ENCODE measurements at places on chromosomes 4 and X. TPM values are rescaled to one million over a fixed set of nuclear protein-coding genes. Genes with fewer than 3 reads are reported as not detected.
A peak's percentile ranks its signal among the peaks of the same experiment; 100 is the strongest.

- no peaks in the 10 kb centered on the region for H3K36me3 ChIP-seq
- peaks cover 17% of the 10 kb centered on the region for H3K27me3 ChIP-seq
- H3K4me3 ChIP-seq: no peak overlapping the region
These were observed 48.6 kb upstream of the RASL11B start for GRCh38 chr4:52813546-52813945.

GRCh38 chr4:1842993-1843448 is 12.9 kb downstream of the LETM1 start:
- no peak for DNase-seq
- no peaks in the 10 kb centered on the region for H3K4me1 ChIP-seq
- no peaks in the 10 kb centered on the region for H3K27me3 ChIP-seq
- H3K27ac ChIP-seq: no peak overlapping the region
- peaks cover 22% of the 10 kb centered on the region for H3K36me3 ChIP-seq
- H3K4me3 ChIP-seq: no peak overlapping the region

DNA sequence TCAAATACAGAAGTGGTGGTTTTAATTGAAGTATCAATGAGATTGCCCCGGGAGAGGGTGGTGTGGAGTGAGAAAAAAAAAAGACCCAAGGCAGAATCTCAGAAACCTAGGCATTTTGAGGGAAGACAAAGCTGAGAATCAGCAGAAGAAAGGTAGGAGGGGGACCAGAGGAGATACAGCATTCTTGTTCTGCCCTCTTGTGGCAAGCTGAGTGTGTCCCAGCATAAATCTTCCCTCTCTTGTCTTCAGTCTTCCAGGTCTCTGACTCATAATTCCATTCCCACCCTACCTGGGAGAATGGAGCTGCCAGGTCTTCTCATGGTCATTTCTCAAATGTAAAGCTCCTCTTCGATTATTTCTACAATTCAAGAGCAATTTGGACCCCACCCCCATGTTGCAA is 32.7 kb upstream of the MAGED1 start:
- no peak overlapping the region for H3K4me3 ChIP-seq
- H3K27me3 ChIP-seq: peaks cover 5% of the 10 kb centered on the region
- peaks cover 25% of the 10 kb centered on the region for H3K36me3 ChIP-seq
- H3K27ac ChIP-seq: no peak overlapping the region
- peaks cover 5% of the 10 kb centered on the region for H3K4me1 ChIP-seq

- H3K27me3 ChIP-seq: peaks cover 11% of the 10 kb centered on the region
- no peak overlapping the region for H3K4me3 ChIP-seq
- no peak for DNase-seq
- no peaks in the 10 kb centered on the region for H3K36me3 ChIP-seq
These were observed 13.5 kb downstream of the DCHS2 start for GRCh38 chr4:154478128-154478527.

GRCh38 chrX:75522565-75523431 is at the start of gene ZDHHC15:
Gene ZDHHC15 (minus strand): TSS chrX:75523037. CDS start chrX:75523024, 13 bp downstream.
- peaks cover 6% of the 10 kb centered on the region for H3K4me1 ChIP-seq
- peak within 1 kb of the TSS; percentile 70 for H3K4me3 ChIP-seq
- peak within 1 kb of the TSS; percentile 79 for H3K27ac ChIP-seq
- H3K36me3 ChIP-seq: no peaks in the 10 kb centered on the region
- peaks cover 8% of the 10 kb centered on the region for H3K27me3 ChIP-seq
- DNase-seq: peak; percentile 64

DNA sequence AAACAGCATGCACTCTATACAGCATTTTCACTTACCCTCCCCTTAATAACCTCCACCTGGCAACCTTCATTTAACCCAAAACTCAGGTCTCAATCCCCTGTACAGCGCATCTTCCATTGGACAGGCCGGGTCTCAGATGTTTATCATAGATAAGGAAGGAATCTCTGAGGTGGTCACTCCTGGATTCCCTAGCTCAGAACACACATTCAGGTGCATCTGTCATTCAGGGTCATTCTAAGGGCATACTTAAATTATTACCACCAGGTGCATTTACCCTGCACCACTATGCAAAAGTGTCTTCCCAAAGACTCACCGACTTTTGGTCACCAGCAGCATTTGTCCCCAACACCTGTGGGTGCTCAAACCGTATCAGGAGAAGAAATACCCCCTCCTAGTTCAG is 144.2 kb downstream of the RELL1 start:
- peaks cover 8% of the 10 kb centered on the region for H3K27me3 ChIP-seq
- peaks cover 4% of the 10 kb centered on the region for H3K36me3 ChIP-seq
- no peak overlapping the region for H3K4me3 ChIP-seq
- DNase-seq: no peak
- no peak overlapping the region for H3K27ac ChIP-seq
- H3K4me1 ChIP-seq: no peaks in the 10 kb centered on the region

DNA sequence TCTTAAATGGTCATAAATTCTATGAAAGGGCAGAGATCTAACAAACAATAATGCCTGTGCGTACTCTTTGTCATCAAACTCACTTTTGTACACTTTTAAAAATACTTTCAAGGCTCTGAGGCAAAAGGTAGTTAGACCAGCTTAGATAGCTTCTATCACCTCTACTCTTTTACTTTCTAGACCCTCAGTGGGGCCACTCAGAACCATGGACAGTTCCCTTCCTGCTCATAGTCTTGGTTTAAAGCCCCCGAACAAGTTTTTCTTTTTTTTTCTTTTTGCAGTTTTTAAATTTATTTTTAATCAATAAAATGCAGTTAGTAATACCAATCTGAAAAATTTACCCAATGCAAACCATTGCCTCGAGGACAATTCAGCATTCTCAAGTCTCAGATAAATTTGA is 460.5 kb upstream of the CNKSR2 start:
- peaks cover 6% of the 10 kb centered on the region for H3K27me3 ChIP-seq
- H3K4me3 ChIP-seq: no peak overlapping the region
- no peaks in the 10 kb centered on the region for H3K36me3 ChIP-seq
- DNase-seq: no peak
- no peaks in the 10 kb centered on the region for H3K4me1 ChIP-seq

GRCh38 chr4:139076016-139076744 is 60.6 kb downstream of the NOCT start:
- peaks cover 12% of the 10 kb centered on the region for H3K36me3 ChIP-seq
- no peaks in the 10 kb centered on the region for H3K27me3 ChIP-seq
- peak overlapping the region; percentile 77 for H3K27ac ChIP-seq
- no peak overlapping the region for H3K4me3 ChIP-seq

DNA sequence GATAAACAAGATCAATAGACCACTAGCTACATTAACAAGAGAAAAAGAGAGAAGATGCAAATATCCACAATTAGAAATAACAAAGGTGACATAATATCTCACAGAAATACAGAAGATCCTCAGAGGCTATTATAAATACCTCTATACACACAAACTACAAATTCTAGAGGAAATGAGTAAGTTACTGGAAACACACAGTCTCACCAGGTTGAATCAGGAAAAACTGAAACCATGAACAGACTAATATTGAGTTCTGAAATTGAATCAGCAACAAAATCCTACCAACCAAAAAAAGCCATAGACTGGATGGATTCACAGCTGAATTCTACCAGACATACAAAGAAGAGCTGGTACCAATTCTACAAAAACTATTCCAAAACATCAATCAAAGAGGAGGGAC is 211.8 kb upstream of the CPEB2 start:
- peaks cover 25% of the 10 kb centered on the region for H3K4me1 ChIP-seq
- peaks cover 31% of the 10 kb centered on the region for H3K36me3 ChIP-seq
- DNase-seq: no peak
- H3K27ac ChIP-seq: peak overlapping the region; percentile 43
- H3K4me3 ChIP-seq: peak overlapping the region; percentile 65

DNA sequence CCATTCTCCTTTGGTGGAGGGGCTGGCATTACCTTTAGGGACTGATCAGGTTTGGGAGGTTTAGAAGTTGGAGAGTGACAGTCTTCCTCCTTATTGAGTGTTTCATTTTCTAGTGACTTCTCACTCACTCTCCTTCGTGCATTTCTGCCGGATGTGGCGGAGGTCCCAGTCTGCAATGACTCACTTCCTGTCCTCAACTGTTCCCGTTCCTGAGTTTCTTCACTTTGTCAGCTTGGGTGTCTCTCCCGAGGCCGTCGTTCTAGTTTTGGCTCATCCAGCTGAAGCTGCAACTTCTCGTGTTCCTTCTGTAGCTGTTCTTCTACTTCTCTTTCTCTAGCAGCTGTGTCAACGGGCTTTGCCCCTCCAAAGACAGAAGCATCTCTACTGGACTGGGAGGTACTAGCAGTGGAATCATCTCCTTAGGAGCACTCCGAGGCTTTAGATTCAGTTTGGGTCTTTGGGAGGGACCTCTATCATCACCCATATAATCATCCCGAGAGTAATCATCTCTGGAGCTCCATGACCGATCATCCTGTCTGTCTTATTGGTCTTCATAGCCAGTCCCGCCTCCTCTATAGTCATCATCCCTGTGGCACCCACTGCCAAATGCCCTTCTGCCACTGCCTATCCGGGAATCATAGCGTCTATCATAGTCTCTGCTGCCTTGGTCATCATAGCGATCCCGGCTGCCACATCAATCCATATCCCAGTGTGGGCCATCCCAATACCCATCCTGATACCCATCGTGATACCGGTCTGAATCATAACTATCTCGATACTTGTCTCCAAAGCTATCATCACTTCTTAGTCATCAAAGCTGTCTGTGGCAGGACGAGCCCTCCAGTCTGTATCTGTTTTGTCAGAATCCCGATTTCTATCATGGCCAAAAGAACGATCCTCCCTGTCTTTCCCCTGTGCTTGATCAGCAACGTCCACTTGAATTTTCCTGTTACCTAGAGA is 35.3 kb upstream of the VSIG4 start:
- peak overlapping the region; percentile 69 for H3K4me3 ChIP-seq
- H3K4me1 ChIP-seq: peaks cover 26% of the 10 kb centered on the region
- H3K27ac ChIP-seq: peak overlapping the region; percentile 77
- H3K27me3 ChIP-seq: peaks cover 36% of the 10 kb centered on the region
- H3K36me3 ChIP-seq: peaks cover 2% of the 10 kb centered on the region

- no peak for DNase-seq
- H3K4me1 ChIP-seq: no peaks in the 10 kb centered on the region
- H3K27ac ChIP-seq: no peak overlapping the region
- H3K4me3 ChIP-seq: no peak overlapping the region
- no peaks in the 10 kb centered on the region for H3K27me3 ChIP-seq
- no peaks in the 10 kb centered on the region for H3K36me3 ChIP-seq
These were observed 342.5 kb upstream of the NOCT start for GRCh38 chr4:138673053-138673452.

GRCh38 chr4:38371391-38371851 is 292.6 kb upstream of the KLF3 start:
- no peaks in the 10 kb centered on the region for H3K27me3 ChIP-seq
- H3K4me1 ChIP-seq: peaks cover 41% of the 10 kb centered on the region
- no peak for DNase-seq
- peaks cover 1% of the 10 kb centered on the region for H3K36me3 ChIP-seq

DNA sequence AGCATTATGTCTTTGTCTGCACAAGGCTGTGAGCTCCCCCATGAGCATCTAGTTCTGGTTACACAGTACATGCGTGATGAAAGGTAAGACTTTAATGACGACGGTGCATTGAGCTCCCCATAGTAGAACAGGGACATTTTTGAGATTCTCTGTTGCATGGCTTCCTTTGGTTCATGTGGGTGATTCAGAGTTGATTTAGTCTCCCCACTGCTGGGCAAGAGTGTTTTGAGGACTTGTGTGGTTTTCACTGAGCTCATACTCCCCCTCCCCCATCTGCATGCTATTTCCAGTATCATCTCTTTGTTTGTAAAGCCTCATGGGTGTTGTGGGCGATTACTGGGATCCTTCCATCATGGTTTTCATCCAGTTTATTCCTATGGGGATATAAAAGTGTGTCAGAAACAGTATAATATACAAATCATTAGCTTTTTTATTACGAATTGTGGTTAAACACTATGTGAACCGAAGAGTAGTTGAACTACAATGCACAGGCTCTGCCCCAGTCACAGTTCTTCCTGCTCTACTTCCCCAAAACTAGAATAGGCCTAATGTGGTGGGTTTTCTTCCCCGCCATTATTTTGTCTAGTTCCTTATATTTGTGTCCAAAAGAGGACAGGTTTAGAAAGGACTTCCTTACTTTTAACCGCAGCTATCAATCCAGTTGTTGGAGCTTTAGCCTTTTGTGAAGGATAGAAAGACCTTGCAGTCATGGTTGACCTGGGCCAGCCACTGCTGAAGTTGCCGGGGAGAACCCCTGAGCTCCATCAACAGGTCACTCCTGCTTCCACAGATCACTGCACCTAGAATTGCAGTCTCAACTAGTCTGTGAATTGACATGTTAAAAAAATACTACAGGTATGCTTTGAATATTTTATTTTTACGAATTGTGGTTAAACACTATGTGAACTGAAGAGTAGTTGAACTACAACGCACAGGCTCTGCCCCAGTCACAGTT is 30.4 kb downstream of the KIT start:
- no peaks in the 10 kb centered on the region for H3K36me3 ChIP-seq
- H3K27ac ChIP-seq: no peak overlapping the region
- DNase-seq: no peak
- H3K4me1 ChIP-seq: peaks cover 24% of the 10 kb centered on the region
- H3K4me3 ChIP-seq: no peak overlapping the region

- H3K27ac ChIP-seq: no peak overlapping the region
- H3K36me3 ChIP-seq: no peaks in the 10 kb centered on the region
- no peaks in the 10 kb centered on the region for H3K4me1 ChIP-seq
- DNase-seq: no peak
These were observed 200.8 kb downstream of the MGST2 start for GRCh38 chr4:139866276-139866962.

DNA sequence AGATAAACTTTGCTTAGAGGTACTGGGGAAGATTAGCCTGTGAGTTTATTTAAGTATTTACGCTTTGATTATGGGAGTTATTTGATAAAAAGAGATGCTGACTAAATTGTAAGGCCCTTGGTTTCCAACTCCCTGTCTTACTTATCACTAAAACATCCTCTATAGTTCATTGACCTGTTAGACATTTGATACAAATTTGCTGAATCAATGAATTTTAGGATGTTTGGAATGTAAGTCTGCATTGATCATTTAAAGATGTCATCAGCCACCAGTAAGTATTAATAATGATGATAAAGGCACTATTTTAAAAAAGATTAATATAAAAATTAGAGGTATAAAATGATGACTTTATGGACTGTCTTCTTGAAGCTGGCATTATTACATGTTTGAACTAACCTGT is 340.6 kb downstream of the SPRY1 start:
- no peak for DNase-seq
- H3K4me1 ChIP-seq: peaks cover 5% of the 10 kb centered on the region
- no peak overlapping the region for H3K4me3 ChIP-seq
- peaks cover 10% of the 10 kb centered on the region for H3K27me3 ChIP-seq
- H3K27ac ChIP-seq: no peak overlapping the region

MSX1 gene
- not detected for total RNA-seq

ASB5 gene
- total RNA-seq: not detected

COL25A1 gene
- total RNA-seq: 0.14 TPM

GLOD5 gene
- total RNA-seq: not detected

HPSE gene
- total RNA-seq: 15.3 TPM

All from activated T-cell treated with anti-CD3 and anti-CD28 coated beads, Interleukin-2, amount 50 U/mL, for 72 hours (primary cell).